ENCODE measurements at places on chromosomes 13 and 19. TPM values are rescaled to one million over a fixed set of nuclear protein-coding genes. Genes with fewer than 3 reads are reported as not detected.

DNA sequence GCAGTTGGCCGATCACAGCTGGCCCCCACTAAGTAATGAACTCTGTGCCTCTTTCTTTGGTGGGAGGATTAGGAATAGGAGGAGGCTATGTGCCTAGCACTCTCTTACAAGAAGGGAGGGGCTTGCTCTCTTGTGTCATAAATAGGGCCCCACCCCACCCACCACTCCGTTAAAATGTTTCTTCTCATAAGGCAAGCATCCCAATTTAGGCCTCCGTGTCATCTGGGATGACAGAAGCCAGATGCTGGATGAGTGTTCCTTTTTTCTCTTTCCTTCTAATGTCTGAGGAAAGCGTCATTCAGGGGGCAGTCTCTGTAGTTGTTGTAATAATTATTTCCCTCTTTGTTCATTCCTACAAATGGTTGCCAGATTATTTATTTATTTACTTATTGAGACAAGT lies at the start of gene LIPE:
Gene LIPE (minus strand): TSS at position 76 of the 400 bp plus-strand sequence. CDS start 239 bp downstream, outside the sequence.
- DNase-seq = no peak
- H3K4me1 ChIP-seq = peaks cover 10% of the 10 kb centered on the region
- H3K27ac ChIP-seq = no peak within 1 kb of the TSS
- H3K36me3 ChIP-seq = no peaks in the 10 kb centered on the region
- no peaks in the 10 kb centered on the region for H3K27me3 ChIP-seq

DNA sequence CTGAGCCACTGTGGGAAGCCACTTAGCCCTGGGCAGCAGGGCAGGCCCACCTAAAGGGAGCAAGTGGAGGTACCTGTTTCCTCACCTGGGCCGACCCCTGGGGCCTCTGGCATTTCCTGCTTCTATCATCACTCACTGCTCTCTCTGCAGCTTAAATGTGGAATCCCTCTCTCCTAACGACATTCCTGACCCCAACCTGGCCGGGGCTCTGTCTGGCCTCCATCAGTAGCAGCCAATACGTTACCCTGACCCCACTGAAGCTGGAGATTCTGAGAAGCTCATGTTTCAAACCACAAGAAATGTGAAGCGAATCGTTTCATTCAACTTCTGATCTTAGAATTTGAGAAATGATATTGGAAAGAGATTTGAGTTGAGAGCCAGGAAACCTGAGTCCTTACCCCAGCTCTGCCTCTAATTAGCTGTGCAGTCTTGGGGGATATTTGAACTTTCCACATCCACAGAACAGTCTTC lies 39.9 kb downstream of the DOCK9 start:
- no peaks in the 10 kb centered on the region for H3K36me3 ChIP-seq
- no peak overlapping the region for H3K27ac ChIP-seq
- no peak for DNase-seq
- H3K4me1 ChIP-seq = no peaks in the 10 kb centered on the region
- no peak overlapping the region for H3K4me3 ChIP-seq

GRCh38 chr19:38135150-38135998 lies 88.6 kb downstream of the DPF1 start:
- no peak for DNase-seq
- H3K36me3 ChIP-seq = no peaks in the 10 kb centered on the region
- H3K4me1 ChIP-seq = no peaks in the 10 kb centered on the region
- no peak overlapping the region for H3K4me3 ChIP-seq

DNA sequence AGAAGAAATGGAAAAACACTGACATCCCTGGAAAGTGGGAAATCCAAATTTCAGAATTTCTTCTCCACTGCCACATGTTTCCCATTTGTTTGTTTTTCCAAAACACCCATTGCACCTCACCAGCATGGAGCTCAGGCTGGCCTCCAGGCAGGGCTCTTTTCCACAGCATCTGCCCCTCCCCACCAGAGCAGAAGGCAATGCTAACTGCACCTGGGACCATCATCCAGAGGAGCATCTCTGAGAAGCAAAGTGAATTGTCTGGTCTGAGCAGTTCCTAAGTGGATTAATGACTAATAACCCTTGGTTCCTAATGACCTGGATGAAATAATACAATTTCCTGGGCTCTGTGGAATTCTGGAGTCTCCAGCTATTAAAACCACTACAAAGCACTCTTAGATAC lies 8.8 kb upstream of the CYSLTR2 start:
- DNase-seq = no peak
- no peak overlapping the region for H3K27ac ChIP-seq
- no peaks in the 10 kb centered on the region for H3K27me3 ChIP-seq
- no peaks in the 10 kb centered on the region for H3K36me3 ChIP-seq
- no peaks in the 10 kb centered on the region for H3K4me1 ChIP-seq

GRCh38 chr19:41367848-41368301 lies 3.9 kb upstream of the B9D2 start:
- H3K27ac ChIP-seq = peak overlapping the region; percentile 79
- no peak for DNase-seq
- H3K27me3 ChIP-seq = no peaks in the 10 kb centered on the region
- no peak overlapping the region for H3K4me3 ChIP-seq

DNA sequence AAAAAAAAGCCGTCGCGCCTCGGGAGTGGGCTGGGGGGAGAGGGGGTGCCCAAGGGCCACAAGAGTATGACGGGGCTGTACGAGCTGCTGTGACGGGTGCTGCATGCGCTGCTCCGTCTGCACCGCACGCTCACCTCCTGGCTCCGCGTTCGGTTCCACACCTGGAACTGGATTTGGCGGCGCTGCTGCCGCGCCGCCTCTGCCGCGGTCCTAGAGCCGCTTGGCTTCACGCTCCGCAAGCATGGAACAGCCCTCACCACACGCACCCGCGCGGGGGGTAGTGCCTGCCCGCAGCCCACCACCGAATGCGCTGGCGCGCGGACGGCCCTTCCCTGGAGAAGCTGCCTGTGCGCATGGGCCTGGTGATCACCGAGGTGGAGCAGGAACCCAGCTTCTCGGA lies 18.8 kb downstream of the C1QTNF9 start:
- peak; percentile 1 for DNase-seq
- no peaks in the 10 kb centered on the region for H3K27me3 ChIP-seq
- no peaks in the 10 kb centered on the region for H3K4me1 ChIP-seq
- no peak overlapping the region for H3K27ac ChIP-seq

DNA sequence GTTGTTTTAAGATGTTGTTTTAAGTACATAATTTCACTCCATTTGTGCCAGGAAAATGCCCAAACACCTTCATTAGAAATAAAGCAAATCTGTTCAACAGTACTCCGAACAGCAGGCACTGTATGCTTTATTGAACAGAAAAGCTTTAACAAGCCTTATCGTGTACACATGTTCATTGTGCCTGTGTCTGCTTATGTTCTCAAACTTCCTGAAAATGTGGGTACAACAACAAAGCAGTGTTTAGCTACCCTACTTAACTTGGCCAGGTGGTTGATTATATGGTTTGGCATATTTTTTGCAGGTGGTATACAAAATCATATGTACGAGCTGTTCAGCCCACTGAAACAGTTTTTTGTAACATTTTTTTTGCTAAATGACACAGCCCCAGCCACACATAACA lies 718.0 kb downstream of the DACH1 start:
- no peak for DNase-seq
- no peak overlapping the region for H3K4me3 ChIP-seq
- no peak overlapping the region for H3K27ac ChIP-seq
- no peaks in the 10 kb centered on the region for H3K4me1 ChIP-seq
- no peaks in the 10 kb centered on the region for H3K27me3 ChIP-seq
- no peaks in the 10 kb centered on the region for H3K36me3 ChIP-seq

- no peak overlapping the region for H3K4me3 ChIP-seq
- peaks cover 5% of the 10 kb centered on the region for H3K4me1 ChIP-seq
- H3K36me3 ChIP-seq = no peaks in the 10 kb centered on the region
- H3K27me3 ChIP-seq = no peaks in the 10 kb centered on the region
- DNase-seq = peak; percentile 16
- H3K27ac ChIP-seq = no peak overlapping the region
These were observed 5.6 kb downstream of the INAFM1 start for GRCh38 chr19:47280183-47280797.

- H3K4me3 ChIP-seq = peak overlapping the region; percentile 92
- no peaks in the 10 kb centered on the region for H3K36me3 ChIP-seq
These were observed 2.1 kb upstream of the HOOK2 start for GRCh38 chr19:12777217-12778016.

GRCh38 chr13:100333141-100333540 lies 244.2 kb downstream of the PCCA start:
- H3K27ac ChIP-seq = no peak overlapping the region
- H3K27me3 ChIP-seq = no peaks in the 10 kb centered on the region
- H3K4me1 ChIP-seq = no peaks in the 10 kb centered on the region
- DNase-seq = no peak

TMIGD2 gene
- total RNA-seq = 5.9 TPM

ZNF418 gene
- total RNA-seq = 5.1 TPM

CLDN10 gene
- total RNA-seq = not detected

All from CD8-positive, alpha-beta memory T cell (primary cell).